Cerebellum (tissue), 4 donors: ENCODE measurements at places on chromosomes 1 and 21. TPM values are rescaled to one million over a fixed set of nuclear protein-coding genes. Genes with fewer than 3 reads are reported as not detected.
A peak's percentile ranks its signal among the peaks of the same experiment; 100 is the strongest.

- peak; percentile 57 for DNase-seq
Measured at GRCh38 chr1:40032240-40032891, 8.2 kb upstream of the CAP1 start.

DNA sequence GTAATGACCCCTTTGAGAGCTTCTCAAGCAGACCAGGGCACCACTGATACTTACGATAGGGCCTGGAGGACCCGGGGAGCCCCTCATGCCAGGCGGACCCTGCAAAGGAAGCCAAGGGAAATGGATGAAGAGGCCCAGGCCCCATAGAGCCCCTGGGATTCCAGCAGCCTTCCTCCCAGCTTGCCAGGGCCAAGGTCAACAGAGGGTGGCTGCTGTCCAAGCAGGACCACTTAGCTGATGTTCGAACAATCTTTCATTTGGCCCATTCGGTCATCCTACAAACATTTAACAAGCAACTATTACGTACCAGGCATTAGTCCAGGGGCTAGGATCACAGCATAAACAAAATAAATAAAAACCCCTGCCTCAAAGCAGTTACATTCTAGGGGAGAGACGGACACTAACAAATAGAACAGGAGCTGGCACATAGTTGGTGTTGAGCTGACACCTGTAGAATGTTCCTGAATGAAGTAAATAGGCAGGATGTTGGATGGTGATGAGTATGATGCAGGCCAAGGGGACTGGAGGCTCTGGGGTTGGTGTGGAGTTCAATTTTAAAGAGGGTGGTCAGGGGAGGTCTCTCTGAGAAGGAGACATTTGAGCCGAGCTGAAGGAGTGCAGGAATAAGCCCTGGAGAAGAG, 27.0 kb upstream of the PEF1 start:
- no peak for DNase-seq

GRCh38 chr1:218330043-218330623, 15.0 kb upstream of the TGFB2 start:
- DNase-seq = peak; percentile 44

The C1QC gene
- 8.4 TPM for total RNA-seq

DNA sequence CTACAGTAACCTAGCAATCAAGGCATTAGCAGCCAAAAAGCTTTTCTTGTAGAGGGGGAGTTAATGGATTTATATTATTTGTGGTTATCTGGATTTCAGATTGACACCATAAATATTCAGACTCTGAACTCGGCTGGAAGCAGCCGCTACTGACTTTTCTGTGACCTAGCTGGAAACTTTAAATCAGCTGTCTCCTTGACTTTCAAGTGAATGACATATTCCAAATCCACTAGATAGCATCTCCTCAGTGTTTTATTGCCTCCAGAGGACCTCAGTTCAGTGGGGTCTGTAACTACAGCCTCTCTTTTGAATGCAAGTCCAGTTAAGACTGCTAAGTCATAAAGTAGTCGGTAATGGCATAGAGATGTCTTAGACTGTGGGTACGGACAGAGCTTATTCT, 448.5 kb downstream of the NUF2 start:
- no peak for DNase-seq

The OLFML3 gene
- total RNA-seq = 26.4 TPM

- DNase-seq = no peak
Measured at GRCh38 chr1:162629077-162629627, 3.1 kb upstream of the DDR2 start.

- DNase-seq = no peak
Measured at GRCh38 chr1:237998581-237998980, 107.9 kb upstream of the ZP4 start.

The KCNE2 gene
- total RNA-seq = 0.45 TPM

GRCh38 chr1:202770135-202770534, 38.1 kb downstream of the KDM5B start:
- no peak for DNase-seq

The LBR gene
- total RNA-seq = 97.4 TPM

DNA sequence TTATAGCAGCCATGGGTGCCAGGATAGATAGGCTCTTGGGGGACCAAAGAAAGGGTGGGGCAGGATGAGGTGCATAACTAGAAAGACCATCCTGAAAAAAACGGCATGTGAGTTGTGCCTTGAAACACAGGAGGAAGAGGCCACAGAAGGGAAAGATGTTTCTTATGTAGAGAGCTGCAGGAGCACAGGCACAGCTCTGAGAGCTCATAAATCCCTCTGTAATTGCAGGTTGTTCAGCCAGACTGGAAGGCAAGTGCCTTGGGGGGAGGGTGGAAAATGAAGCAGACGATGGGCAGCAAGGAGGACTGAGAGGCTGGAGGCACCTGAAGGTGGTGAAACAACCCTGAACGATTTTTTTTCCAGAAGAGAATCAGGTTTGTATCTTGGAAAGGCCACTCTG, 170.7 kb downstream of the NR5A2 start:
- DNase-seq = no peak

- no peak for DNase-seq
Measured at GRCh38 chr1:46816930-46817329, 18.1 kb downstream of the CYP4B1 start.

GRCh38 chr1:18820791-18821641, 38.4 kb downstream of the TAS1R2 start:
- peak; percentile 83 for DNase-seq

- peak; percentile 38 for DNase-seq
Measured at GRCh38 chr1:23343221-23344110, 618 bp downstream of the HNRNPR start.

DNA sequence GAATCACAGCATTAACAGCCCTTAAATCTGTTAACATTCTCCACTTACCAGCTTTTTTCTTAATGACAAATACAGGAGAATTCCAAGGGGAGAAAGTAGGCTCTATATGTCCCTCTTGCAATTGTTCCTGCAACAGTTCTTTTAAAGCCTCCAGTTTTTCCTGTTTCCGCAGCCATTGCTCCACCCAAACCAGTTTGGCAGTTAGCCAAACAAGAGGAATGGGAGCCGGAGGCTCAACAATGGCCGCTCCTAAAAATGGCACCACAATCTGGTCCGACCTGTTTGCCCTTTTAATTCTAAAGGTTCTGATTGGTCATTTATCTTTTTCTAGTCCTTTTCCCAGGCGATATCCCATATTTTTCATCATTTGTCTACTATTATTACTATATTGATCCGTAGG, 14.0 kb upstream of the L1TD1 start:
- DNase-seq = no peak

DNA sequence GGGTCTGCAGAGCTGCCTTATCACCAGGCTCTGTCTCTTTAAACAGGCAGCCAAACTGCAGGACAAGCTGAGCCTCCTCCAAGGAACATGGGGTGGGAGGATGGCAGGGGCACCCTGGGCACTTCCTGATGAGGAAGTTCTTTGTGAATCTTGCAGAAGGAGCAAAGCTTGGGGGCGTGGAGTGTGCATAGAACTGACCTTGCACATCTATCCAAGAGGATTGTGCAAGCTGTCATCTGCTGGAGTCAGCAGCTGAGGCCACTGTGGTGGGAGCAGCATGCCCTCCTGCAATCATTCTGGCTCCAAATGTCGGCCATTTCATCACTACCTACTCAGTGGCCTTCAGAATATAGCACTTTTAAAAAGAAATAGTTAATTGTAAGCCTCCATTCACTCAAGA, 182.2 kb downstream of the AJAP1 start:
- DNase-seq = no peak

DNA sequence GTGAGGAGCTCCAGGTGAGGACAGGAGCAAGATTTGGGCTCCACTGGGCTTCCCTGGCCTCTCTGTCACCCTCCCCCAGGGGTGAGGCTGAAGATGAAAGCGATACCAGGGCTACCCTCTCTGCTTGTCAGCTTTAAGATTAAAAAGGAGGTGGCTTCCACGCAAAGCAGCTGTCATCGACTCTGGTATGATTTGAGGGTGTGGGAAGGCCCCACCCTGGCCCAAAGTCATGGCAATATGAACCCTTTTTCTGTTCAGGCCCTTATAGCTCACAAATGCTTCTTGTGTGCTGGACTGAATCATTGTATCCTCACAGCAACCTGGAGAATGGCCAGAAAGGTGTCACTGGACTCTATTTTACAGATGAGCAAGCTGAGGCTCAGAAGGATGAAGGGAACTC, 41.6 kb downstream of the NUAK2 start:
- no peak for DNase-seq

The RSPH1 gene
- total RNA-seq = 2.4 TPM

GRCh38 chr1:146012703-146013558, 8.6 kb downstream of the HJV start:
- peak; percentile 59 for DNase-seq

The BATF3 gene
- total RNA-seq = 0.91 TPM

DNA sequence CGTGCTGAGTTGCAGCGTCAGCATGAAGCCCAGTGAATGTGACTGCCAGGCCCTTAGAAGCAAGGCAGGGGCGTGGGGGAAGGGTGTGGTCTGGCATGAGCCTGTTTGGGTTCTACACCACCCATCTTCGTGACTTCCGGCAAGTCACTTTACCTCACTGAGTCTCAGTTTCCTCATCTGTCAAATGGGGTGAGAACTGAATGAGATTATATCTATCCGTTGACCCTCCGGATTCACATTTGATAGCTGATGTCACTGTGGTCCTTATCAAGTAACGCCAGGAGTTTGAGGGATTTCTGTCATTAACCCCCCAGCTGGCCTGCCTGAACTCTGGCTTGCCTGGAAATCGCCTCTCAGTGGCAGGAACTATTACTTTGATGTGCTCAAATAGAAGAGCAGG, 15.6 kb downstream of the MRPL37 start:
- DNase-seq = no peak

The NHLH1 gene
- total RNA-seq = 14.3 TPM

DNA sequence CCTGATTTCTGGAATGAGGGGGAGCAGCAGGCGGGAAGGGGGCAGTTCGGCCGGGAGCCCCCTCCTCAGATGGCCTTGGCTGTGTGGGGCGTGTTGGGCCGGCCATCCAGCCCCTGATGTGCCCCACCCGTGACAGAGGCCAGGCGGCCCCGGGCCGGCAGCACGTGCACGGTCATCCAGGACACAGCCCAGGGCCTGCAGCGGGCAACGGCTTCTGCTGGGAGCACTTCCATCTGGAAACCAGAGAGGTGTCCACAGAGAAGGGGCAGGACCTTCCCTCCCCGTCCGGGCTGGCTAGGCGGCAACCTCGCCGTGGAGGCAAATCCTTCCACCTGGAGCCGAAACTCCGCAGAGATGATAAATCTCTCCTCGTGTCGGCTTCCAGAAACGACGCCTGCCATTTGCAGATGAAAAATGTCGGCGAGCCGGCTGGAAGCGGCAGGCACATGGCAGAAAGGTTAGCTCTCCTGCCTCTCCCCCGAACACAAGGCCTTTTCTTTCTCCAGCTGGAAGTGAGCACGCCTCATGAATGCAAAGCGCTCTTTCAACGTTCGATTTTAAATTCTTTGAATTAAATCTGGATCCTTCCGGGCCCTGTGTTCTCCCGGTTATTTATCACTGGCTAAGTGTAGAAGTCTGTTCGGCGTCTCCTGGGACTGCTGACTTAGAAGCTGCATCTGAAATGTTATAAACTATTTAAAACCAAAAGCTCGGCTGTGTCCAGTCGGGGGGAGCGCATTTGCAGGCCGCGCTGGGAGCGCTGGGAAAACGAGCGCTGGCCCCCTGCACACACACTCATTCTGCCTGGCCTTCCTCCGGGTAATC, 9.4 kb upstream of the ACTRT2 start:
- no peak for DNase-seq

- DNase-seq = peak; percentile 31
Measured at GRCh38 chr1:231684356-231685244, 58.0 kb downstream of the DISC1 start.

- DNase-seq = no peak
Measured at GRCh38 chr1:16991571-16991970, 11.2 kb upstream of the MFAP2 start.

The ZNF593 gene
- total RNA-seq = 11.6 TPM

DNA sequence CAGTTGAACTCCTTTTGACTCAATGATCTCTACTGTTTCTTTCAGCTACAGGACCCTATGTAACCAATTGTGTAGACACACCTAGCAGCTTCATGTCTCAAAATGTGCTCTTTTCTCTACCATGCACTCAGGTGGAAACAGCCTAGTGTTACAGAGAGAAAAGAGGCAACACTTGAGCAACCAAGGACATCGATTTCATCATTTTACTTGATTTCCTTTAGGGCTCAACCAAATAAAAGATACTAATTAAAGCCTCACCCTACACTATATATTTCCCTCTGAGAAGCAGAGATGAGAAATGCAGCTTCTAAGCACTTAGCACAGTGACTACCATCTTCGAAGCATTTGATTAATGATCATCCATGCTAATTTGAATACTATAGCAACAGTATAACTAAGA, 55.1 kb downstream of the PTGER3 start:
- no peak for DNase-seq

GRCh38 chr1:64984106-64984505, 17.8 kb upstream of the JAK1 start:
- no peak for DNase-seq

The TFB2M gene
- 9.8 TPM for total RNA-seq

The GNG12 gene
- total RNA-seq = 27.4 TPM

The SELENBP1 gene
- 8.4 TPM for total RNA-seq

DNA sequence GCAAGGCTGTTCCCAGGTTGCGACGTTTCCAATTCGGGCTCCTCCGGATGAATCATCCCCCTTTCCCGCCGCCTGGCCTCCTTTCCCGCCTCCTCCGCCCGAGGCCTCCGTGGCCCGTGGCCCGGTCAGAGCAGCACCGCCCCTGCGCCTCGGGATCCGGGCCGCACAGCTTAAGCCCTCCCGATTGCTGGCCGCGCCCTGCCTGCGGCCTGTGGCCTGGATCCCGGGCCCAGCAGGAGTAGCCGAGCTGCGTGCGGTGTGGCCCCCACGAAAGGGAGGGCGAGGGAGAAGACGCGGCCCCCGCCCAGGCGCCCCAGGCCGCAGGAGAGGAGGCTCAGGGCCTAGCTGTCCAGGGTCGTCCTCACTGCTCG, 1.0 kb downstream of the TMEM200B start:
- DNase-seq = no peak

DNA sequence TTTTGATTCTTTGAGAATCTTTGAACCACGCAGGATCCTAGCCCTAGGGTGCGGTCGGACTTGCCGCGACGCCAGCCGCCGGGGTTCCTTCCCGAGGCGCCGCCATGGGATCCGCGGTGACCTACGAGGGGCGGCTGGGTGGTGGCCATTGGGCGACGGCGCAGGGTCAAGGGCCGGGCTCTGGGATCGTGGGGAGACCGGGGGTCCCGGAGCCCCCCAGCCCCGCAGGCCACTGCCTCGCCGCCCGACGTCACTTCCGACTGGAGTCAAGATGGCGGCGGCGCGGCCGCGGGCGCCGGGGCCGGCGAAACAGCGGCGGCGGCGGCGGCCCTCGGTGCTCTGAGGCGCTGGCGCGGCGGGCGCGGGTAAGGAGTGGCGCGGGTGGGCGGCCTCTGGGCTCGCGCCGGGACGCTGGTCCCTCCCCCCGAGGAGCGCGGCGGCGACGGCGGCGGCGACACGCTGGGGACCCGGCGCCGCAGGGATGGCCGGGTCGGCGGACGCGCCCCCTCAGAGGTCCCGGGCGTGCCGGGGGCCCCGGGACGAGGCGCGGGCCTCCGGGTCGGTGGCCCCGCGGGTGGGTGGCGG, at the start of gene PRDM2:
Gene PRDM2 (plus strand): TSS at position 253 of the 585 bp plus-strand sequence. CDS start 15,418 bp downstream, outside the sequence.
- DNase-seq = peak; percentile 73

The COL9A2 gene
- 8.3 TPM for total RNA-seq

The RPE65 gene
- total RNA-seq = 0.09 TPM

The OPTC gene
- not detected for total RNA-seq

The NPPB gene
- not detected for total RNA-seq
